IPS DF 19.7 (cell line): ENCODE measurements at places on chromosomes 6 and 20.

GRCh38 chr6:16712255-16712930, 48.9 kb downstream of the ATXN1 start:
- DNase-seq, result no peak

DNA sequence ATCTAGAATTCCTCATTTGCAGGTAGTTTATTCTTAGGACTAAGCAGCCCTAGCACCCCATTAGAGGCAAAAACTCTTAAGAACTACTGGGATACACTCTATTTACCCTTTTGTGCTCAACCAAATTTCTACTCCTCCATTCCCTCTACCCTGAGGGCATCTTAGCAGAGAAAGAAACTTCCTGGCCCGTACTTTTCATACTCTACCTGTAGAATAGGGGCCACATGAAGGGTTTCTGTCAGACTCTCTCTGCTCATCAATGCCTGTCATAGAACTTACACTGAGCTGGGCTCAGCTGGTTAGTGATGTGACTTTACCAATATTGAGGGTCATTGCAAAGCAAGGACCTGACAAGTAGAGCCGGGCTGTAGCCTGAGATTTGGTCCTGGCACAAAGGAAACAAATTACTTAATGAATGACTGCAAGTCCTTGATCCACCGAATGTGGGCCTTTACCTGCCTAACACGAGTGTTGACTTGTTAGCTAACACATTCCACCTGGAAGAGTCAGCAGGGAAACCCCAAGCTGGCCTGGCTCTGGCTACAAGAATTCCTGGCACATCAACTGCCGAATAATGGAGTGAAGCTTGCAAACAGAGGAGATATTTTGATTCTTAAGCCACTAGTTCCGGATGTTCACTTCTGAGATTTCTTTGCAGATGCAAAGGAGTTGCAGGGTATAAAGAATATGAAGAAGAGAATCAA, 280.5 kb upstream of the JAG1 start:
- no peak for DNase-seq

GRCh38 chr6:106540907-106541306, 88.4 kb downstream of the RTN4IP1 start:
- no peak for DNase-seq

GRCh38 chr20:42018979-42019378, 400.8 kb upstream of the CHD6 start:
- no peak for DNase-seq

- no peak for DNase-seq
These were observed 44.3 kb upstream of the SLC4A11 start for GRCh38 chr20:3283222-3283820.

- no peak for DNase-seq
These were observed 3.1 kb downstream of the RSPH3 start for GRCh38 chr6:158996856-158997255.

DNA sequence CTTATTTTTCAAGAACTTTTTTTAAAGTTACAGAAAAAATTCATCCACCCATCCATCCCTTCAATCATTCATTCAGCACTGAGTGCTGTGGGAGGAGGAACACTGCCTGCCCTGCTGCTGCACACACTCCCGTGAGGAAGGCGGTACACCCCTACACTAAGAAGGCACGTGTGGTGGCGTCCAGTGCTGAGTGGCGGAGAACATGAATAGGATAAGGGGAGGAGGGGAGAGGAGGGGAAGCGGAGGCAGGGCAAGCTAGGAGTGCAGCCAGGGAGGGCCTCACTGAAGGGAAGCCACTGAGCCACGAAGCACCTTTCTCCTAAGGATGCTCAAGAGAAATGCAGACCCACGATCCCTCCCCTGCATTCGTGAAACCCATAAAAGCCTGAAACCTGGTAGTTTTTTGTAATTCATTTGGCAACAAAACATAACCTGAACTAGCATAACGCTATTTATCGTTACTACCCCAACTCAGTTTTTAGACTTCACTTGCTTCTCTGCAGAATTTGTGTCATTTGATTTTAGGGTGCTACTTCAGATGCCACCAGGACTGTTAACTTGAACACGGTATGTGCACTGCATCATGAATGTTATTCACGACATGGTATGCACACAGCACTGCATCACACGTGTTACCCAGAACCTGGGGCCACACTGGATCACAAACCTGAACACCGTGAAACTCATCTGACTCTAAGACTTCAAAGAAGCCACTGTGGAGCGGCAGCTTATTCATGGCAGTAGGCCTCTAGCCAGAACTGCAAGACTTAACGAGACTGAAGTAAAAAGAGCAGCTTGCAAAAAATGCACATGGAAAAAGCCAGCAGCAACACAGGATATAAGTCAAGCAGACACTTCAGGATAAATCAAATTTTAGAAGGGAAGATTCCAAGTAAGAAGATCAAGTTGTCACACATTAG, 3.5 kb downstream of the RNASET2 start:
- DNase-seq, result no peak

DNA sequence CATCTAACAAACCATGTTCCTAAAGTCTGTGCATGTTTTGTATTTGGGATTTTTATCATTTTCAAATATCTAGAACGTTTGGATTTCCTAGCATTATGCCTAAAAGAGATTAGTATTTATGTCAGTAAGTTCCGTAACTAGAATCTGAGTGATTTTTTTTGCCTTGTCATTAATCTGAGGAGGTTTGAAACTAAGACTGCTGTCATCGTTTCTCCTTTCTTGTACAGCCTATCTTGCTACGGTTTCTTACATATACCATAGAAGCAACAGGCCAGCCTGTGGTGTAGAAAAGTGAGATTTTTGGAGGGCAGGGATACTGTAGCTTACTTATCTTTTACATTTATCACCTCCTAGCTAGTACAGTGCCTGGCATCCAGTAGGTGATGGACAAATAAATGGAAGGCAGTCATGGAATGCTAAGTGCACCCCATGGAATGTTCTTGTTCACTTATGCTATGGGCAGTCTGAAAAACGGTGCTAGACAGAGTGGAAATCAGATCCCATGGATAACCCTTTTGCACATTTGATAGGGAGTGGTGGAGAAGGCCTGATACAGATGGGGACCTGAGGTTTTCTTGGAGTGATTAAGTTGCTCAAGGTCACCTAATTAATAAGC, 93.9 kb downstream of the ARID1B start:
- DNase-seq, result no peak

GRCh38 chr6:142671791-142672190, 273.2 kb downstream of the HIVEP2 start:
- no peak for DNase-seq

- DNase-seq, result peak; percentile 90
These were observed 30.9 kb upstream of the SLA2 start for GRCh38 chr20:36676701-36677421.

DNA sequence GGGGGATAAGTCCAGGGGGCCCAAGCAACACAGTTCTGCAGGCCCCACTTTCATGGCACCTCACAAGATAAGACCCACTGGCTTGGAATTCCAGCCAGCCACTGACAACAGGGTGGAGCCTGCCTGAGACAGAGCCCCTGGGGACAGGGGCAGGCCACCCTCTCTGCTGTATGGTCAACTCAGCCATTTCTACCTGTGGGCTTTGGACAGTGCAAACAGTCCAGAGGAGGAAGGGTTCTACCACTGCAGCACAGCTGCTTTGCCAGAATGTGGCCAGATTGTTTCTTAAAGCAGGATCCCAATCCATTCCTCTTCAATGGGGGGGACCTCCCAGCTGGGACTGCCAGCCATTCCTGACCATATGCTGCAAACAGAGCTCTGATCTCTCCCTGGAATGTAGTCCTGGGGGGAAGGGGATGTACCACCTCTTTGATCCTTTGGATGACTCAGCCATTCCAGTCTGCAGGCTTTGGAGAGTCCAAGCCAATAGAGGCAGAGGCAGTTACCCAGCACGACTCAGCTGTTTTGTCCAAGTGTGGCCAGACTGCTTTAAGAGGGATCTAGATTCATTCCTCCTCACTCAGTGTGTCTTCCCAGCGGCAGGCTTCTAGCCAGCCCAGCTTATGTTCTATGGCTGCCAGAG, 842.2 kb downstream of the EPHA7 start:
- DNase-seq, result peak; percentile 23

GRCh38 chr6:5046430-5046829, 38.7 kb upstream of the PPP1R3G start:
- no peak for DNase-seq

DNA sequence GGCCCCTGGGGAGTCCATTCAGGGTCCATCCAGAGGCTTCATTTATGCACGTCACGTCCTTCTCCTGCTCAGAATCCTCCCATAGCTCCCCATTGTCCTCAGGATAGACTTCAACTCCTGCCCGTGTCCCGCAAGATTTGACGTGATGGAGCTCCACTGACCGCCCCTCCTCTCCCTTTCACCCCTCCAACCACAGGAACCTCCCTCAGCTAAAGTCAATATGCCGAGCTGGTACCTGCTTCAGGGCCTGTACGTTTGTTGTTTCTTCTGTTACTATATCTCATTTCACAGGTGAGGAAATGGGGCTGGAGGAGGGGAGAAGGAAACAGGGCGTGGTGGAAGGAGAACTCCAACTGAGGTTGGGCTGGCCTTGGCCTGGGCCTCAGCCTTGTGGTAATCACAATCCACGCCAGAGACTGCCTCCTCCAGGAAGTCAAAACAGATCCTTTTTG, 38.6 kb downstream of the CEBPB start:
- no peak for DNase-seq

- DNase-seq, result no peak
These were observed 15.9 kb downstream of the RIMS1 start for GRCh38 chr6:71902261-71902660.

GRCh38 chr6:154414021-154414813, 57.6 kb upstream of the IPCEF1 start:
- DNase-seq, result no peak

DNA sequence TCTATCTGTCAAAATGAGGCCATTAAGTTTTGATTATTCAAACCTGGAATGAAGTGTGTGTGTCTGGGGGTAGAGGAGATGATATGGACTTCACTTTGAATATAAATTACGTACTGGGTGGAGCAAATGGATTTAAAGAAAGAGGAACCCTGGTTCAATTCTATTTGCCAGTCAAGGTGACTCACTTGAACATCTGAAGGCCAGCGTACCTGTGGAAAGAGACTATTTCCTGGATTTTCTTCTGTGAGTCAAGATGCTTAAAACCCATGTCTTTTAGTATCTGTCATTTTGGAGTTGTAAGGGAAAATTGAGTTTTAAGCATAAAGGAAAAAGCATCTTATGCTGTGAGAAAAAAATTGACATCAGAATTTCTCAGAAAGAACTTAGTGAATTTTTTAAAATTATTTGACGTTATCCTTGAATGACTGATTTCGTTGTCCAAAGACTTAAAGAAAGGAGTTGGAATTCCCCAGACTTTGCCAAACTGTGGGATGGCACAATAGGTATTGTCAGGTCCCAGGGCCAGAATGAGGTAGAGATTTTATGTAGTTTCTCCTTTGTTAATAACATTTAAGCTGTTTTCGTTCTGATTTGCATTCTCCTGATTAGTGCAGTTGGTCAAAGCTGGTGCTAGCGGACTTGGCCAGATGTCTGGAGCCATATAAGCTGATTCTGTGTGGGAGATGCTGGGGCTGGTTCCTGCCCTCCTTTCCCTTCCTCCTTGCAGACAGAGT, 2.4 kb upstream of the PPP1R14C start:
- DNase-seq, result no peak

DNA sequence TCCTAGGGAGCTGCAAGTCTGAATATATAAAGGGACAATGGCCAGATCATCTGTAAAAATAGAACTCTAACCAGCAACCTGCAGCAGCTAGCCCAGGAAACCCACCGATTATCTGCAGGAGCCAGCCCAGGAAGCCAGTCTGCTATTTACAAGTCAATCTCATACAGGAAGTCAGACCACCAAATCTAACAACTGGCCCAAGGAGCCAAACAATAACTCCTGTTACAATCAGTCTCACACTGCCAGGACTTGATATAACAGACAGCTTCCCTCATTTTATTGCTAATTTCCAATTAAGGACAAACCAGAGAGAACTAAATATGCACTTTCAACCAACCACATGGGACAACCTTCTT, 14.4 kb upstream of the RIN2 start:
- DNase-seq, result no peak

- DNase-seq, result no peak
These were observed 33.8 kb upstream of the MRPS10 start for GRCh38 chr6:42251500-42251899.

- no peak for DNase-seq
These were observed 7.1 kb downstream of the IP6K3 start for GRCh38 chr6:33739571-33739970.

DNA sequence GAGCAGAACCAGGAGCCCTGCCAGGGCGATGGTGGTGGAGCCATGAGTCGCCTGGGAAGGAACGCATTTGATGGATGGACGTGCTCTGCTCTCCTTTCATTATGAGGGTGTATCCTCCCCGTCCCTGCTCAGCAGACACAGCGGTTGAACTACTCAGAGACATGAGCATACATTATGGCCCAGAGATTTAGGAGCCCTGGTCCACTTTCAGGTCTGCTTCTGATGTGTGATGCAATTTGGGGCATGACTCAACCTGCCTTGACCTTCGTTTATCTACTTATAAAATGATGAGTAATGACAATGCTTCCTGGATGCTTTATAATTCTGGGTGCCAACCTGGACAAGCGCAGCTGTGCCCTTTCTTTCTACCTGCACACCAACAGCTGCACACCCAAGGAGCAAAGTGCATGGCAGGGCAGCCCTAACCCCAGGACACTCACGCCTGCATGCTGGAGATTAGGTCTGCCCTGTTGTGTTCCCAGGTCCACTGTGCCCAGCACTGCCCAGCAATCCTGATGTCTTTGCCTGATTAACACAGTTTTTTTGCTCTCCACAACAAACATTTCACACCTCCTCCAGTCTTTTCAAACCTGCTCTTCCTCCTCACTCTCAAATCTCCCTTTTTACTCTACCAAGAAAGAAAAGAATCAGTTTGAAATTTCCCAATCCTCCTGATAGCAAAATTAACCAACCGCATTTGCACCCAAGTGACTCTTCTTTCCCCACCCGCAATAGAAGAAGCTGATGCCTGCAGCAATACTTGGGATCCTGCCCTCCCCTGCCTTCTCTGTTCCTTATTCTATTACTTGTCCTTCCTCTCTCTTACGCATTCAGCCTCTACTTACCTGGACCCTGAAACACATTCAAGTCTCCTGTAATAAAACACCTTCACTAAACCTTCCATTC, 81.2 kb downstream of the EZR start:
- DNase-seq, result no peak

DNA sequence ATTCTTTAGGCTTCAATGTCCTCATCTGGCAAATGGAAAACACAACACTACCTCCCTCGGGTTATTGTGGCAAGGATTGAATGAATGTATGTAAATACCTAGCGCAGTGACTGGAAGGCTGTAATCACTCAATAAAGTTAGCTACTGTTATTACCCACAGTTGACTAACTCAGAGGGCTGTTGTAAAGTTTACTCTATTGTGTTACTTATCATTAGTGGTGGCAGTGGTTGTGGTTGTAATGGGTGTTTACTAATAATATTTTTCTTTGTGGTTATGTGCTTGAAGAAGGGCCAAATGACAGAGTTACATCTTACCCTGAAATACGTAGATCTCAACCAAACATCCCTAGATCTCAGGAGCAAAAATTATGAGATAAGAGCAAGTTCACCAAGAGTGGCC, 42.0 kb upstream of the PXDC1 start:
- no peak for DNase-seq

GRCh38 chr6:12291839-12292604, 1.9 kb downstream of the EDN1 start:
- no peak for DNase-seq

- no peak for DNase-seq
These were observed 90.8 kb upstream of the TENT5A start for GRCh38 chr6:81843302-81843701.
